Activated CD4-positive, alpha-beta T cell treated with anti-CD3 and anti-CD28 coated beads, Interleukin-2, amount 50 U/mL, for 1 hour (primary cell): ENCODE measurements at places on chromosomes 3 and 15.

- DNase-seq = no peak
Measured at GRCh38 chr3:71537211-71537611, 46.3 kb downstream of the FOXP1 start.

GRCh38 chr3:16070707-16071106 lies 103.8 kb upstream of the GALNT15 start:
- DNase-seq = no peak

DNA sequence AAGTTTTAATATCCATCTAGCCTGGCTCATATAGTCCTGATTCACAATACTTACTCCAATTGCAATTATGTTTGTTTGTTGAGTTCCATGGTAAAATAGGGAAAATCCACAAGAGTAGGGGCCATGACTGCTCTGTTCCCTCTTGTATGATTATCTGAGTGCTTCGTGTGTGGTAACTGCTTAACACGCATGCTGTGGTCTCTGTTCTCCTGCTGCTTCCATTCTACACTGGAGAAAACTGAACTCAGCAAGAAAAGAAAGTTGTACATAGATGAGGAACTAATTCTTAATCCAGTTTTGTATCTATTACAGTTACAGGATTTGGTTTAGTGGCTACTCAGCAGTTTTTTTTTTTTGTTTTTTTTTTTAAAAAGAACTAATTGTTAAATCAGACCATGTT lies 223.0 kb upstream of the SATB1 start:
- no peak for DNase-seq

DNA sequence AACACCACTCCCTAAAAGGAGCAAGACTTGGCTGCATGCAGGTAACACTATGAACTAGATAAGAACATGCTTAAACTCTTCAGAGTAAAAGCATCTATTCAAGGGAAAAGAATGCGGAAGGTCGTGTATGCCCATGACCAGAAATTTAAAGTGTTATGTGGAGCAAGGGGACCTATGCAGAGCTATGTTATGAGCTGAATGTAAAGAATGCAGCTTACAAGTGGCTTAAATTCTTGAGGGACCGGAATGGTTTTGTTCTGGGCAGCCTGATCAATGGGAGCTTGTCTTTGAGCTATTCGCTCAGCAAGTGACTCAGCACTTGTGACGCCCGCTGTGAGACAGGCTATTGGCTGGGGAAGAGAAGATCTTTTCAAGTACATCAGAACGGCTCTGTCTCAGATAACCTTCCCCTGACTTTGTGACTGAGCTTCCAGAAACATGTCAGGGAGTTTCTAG lies 367.5 kb upstream of the THBS1 start:
- no peak for DNase-seq

DNA sequence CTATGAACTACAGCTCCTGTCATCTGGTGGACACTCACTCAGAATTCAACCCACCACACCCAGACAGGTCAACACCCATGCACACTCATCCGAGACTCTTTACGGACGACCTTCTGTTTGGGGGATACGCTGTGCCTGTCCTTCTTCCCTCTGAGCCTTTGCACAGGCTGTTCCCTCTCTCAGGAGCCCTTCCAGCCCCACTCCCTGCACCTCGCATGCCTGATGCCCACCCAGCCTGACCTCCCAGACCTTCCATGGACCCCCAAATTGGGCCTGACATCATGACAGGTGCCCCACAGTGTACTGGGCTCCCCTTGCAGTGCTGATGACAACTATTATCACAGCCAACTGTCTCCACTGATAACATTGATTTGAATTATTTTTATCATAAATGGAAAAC lies 135.8 kb downstream of the NSMCE3 start:
- no peak for DNase-seq

GRCh38 chr3:71253169-71253568 lies 330.4 kb downstream of the FOXP1 start:
- no peak for DNase-seq

GRCh38 chr3:176172492-176172891 lies 1024.8 kb downstream of the TBL1XR1 start:
- DNase-seq = no peak

- no peak for DNase-seq
Measured at GRCh38 chr15:89326316-89326715, 8.3 kb downstream of the POLG start.

- no peak for DNase-seq
Measured at GRCh38 chr15:62821384-62822131, 221.0 kb upstream of the TPM1 start.

- no peak for DNase-seq
Measured at GRCh38 chr3:126436826-126437717, 38.6 kb downstream of the ZXDC start.

DNA sequence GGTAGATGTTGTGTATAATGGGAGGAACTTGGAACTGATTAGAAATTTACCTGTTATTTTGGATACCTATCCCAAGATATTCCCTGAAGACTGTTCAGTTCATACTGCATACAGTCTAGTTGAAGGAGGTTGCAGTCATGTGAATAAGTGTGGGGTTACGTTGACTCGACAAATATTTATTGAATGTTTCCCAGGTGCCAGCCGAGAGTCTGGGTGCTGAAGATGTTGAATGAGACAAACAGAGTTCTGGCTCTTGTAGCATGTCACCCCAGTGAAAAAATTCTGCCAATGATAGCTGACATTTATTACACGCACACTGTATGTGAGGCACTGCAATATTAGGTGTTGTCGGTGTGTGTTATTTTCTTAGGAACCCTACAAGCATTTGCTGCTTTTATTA lies 176.0 kb downstream of the KCNMB2 start:
- no peak for DNase-seq

GRCh38 chr3:165837058-165837525 lies at the start of gene BCHE:
Gene BCHE (minus strand): TSS chr3:165837423. CDS start chr3:165831033, 6,390 bp downstream.
- DNase-seq = no peak

DNA sequence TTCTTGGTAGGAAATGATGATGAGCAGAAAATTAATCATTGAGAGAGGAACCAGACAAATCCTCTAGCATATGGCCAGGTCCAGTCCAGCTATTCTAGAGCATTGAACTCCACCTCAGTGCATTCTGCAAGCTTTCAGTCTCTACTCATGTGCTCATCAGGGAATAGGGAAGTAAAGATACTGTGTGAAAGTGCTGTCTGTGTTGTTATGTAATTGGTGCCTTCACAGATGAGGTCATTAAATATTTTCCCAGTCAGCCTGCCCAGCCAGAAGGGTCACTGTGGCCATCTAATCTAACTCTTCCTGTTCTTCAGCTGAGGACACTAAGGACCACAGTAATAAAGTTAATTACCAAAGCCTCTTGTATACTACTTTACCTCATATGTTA lies 28.2 kb downstream of the C3orf62 start:
- DNase-seq = no peak

- no peak for DNase-seq
Measured at GRCh38 chr3:69791106-69791505, 51.8 kb downstream of the MITF start.

GRCh38 chr3:169929830-169930519 lies 18.6 kb downstream of the SAMD7 start:
- no peak for DNase-seq

GRCh38 chr3:49166752-49167556 lies 823 bp upstream of the CCDC71 start:
- DNase-seq = no peak

DNA sequence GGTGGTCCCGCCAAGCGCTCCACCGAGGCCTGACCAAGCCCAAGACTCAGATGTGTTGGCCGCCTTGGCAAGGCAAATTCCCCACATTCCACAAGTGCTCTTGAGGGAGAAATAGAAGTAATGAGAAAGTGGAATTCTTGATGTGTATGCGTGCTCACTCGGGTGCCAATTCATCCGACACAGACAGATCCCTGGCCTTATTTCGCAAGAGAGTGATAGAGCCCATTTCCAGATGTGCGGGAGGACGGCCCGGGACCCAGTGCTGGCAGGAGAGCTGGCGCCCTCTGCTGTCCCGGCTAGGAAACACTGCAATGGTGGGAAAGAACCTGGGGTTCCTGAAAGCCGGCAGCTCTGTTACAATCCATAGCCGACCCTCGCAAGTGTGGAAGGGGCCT lies 76.0 kb downstream of the HMG20A start:
- peak; percentile 70 for DNase-seq

- DNase-seq = no peak
Measured at GRCh38 chr3:156575641-156576040, 20.7 kb upstream of the SSR3 start.

- no peak for DNase-seq
Measured at GRCh38 chr15:100711516-100712021, 109.2 kb downstream of the ASB7 start.

- DNase-seq = peak; percentile 48
Measured at GRCh38 chr3:149808209-149808829, 4.7 kb upstream of the RNF13 start.

- no peak for DNase-seq
Measured at GRCh38 chr15:60583194-60583593, 104.3 kb upstream of the ICE2 start.

DNA sequence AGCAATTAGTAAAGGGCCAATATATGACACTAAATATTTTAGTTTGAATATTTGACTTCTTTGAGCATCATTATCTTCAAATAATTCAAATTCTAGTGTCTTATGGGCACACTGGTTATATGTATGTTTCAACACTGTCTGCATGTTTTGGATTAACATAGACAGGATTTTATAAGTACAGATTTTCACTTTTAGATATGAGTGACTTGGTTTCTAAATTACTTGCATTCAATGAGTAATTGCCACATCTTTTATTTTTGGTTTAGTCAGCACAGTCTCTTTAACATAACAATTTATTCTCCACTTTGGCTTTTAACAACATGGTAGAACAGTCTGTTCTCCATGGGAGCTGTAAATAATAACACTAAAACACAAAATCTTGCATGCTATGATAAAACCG lies 674.8 kb downstream of the TBL1XR1 start:
- no peak for DNase-seq

- no peak for DNase-seq
Measured at GRCh38 chr15:27399241-27399640, 428.3 kb downstream of the GABRG3 start.

DNA sequence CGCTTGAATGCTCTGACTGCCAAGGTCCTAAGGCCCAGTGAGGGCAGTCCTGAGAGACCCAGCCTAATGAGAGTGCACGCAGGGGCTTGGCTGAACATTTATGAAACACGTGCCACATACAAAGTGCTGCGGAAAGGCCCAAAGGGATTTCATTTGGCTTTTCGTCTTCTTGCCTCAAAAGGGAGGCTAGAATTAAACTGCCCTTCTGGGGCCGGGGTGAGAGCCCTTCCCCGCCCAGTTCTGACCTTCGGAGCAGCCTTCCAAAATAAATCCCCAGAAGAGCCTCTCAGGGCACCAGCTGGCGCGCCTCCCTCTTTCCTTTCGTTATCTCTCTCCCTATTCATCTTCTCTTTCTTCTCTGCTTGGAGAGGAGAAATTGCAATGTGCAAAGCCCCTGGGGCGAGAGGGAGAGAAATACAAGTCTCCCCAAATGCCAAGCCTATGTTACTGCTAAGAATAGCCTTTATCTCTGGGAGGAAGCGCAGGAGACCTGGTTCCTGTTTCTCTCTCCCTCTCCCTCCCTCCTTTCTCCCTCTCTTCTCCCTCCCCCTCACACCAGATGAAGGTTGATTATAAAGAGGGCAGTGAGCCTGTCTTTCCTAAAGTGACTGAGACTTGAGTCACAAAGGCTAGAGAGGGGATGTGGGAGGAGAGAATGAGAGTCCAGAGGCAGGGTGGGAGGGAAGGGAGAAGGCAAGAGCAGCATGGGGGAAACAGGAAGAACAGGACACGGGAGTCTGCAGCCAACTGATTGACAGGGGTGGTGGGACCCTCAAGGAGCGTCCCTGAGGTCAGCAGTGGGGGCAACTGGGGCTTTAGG lies 36.7 kb upstream of the NDUFB4 start:
- DNase-seq = no peak

DNA sequence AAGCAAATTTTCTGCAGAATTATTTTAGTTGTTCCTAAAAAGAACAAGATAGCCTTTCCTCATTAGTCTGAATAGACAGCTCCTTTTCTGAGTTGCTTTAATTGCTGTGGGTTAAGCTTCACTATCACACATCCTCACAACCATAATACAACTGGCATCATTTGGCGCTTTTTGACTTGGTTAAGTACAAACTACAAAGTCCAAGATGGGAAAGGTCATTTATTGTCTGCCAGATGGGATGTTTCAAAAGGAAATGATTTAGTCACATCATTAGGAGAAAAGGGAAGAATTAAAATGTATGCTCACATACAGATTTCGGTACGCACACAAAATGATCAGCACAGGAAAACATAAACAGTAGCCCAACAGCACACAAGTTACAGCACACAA lies 329.1 kb downstream of the RORA start:
- no peak for DNase-seq

GRCh38 chr3:134658555-134658954 lies 7.7 kb upstream of the KY start:
- DNase-seq = no peak

- peak; percentile 20 for DNase-seq
Measured at GRCh38 chr3:160400030-160400701, 716 bp downstream of the SMC4 start.

GRCh38 chr3:12456441-12456840 lies 27.8 kb upstream of the TSEN2 start:
- no peak for DNase-seq

- no peak for DNase-seq
Measured at GRCh38 chr3:186044427-186044826, 64.5 kb downstream of the ETV5 start.

GRCh38 chr15:93250950-93251349 lies 161.9 kb upstream of the RGMA start:
- DNase-seq = no peak

- DNase-seq = no peak
Measured at GRCh38 chr3:150451329-150452048, 43.4 kb downstream of the TSC22D2 start.

GRCh38 chr3:118818386-118818785 lies 216.3 kb downstream of the IGSF11 start:
- no peak for DNase-seq
